ENCODE measurements at places on chromosomes 7 and 10.
A peak's percentile ranks its signal among the peaks of the same experiment; 100 is the strongest.

GRCh38 chr10:28592953-28593352 is 60.0 kb downstream of the WAC start:
- peak; percentile 8 for DNase-seq

DNA sequence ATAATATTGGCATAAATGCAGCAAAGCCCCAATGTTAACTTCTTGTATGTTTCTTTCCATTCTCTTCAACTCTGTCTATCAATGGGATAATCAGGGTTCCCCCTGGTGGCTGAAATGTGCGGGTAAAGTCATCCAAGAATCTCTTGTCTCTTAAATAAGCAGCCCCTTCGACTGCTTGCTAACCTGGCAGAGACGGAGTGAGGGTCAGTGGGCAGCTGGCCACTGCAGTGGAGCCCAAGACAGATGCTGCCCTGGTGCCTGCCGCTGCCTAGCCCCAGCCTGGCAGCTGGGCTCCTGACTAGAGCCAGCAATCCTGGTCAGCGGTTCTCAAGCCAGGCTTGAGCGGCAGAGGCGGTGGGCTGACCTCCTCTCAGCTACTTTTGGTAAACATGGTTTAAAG is 248.9 kb downstream of the COBL start:
- no peak for DNase-seq

GRCh38 chr7:95608359-95609173 is 12.2 kb upstream of the PDK4 start:
- peak; percentile 19 for DNase-seq

GRCh38 chr7:102106625-102107024 is 180.0 kb upstream of the SH2B2 start:
- DNase-seq: no peak

DNA sequence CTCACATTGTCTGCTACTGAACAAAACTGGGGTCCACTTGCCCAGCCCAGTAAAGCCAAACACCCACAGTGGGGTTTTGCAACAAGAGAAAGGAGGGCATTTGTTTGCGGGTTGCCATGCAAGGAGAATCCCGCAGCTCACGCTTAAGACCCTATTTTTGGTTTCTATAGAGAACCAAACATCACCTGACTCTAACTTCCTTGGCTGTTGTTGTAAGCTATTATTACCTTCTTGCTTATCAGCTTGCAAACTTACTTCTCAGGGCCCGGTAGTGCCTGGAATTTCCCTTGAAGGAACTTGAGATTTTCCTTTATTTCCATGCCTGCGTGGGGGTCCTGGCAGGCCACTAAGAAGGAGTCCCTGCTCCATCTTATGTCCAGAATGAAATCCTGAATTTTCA is 20.7 kb downstream of the IFIT3 start:
- DNase-seq: no peak

GRCh38 chr7:154429666-154430404 is 377.6 kb downstream of the DPP6 start:
- DNase-seq: no peak

DNA sequence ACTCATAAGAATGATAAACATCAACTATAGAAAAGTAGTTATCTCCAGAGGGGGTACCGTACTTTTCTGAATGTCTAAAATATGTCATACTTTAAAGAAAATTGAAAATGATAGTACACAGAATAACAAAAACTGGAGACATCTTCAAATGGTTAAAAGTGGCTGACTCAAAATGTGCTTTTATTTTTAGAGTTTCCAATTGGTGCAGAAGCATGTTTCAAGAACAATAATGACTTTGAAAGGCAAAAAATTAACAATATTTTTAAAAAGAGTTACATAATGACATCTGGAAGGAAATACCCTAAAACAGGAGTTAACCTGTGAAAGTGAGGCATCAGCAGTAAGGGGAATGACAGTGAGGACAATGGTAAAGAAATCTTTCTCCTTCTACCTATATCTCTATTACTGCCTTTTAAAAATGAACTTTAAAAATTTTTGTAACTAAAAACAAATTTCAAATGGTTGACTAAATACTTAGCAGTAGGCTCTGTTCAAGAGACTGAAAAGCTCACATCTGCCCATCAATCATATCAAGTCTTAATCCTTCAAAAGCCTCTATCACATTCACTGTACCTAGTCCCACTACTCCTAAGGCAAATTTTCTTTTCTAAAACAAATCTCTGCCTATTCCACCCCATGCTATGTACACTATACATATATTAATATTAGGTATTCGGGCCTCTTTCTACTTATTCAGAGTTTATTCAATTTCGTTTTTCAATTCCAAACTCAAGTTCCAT is 3.0 kb downstream of the ASZ1 start:
- DNase-seq: no peak

DNA sequence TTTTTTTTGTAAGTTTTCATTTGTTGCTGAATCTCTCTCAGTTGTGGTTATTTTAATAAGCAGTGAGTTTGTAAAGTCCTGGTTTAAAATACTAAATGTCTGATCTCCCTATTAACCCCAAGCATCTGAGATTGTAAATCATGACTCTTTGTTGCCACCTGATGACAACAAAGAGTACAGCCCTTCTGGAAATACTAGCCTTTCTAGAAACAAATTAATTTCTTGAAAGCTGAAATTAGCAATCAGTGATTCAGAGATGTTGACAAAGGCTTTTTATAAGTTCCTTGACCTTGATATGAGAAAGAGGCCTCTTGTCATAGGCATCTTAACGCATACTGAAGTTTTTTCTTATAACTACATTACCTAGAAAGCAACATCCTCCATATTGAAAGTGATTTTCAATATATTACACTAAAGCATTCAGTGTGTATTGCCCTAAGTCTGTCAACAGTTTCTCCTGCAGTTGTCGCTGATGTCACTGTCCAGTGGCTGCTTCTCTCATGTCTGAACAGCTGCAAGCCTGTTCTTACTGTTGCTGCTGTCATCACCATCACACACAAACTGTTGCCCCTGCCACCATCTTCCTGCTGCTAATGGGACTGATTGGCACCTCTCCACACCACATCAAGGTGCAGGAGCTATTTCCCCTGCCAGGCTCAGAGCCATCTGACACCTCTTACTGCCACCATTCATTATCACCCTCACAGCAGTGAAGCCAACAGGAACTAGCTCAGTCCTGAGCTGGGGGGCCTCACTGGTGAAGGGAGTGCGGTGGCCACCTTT is 95.1 kb upstream of the LRGUK start:
- no peak for DNase-seq

- DNase-seq: no peak
Observed at GRCh38 chr7:2441430-2442058, 34.7 kb downstream of the GRIFIN start.

DNA sequence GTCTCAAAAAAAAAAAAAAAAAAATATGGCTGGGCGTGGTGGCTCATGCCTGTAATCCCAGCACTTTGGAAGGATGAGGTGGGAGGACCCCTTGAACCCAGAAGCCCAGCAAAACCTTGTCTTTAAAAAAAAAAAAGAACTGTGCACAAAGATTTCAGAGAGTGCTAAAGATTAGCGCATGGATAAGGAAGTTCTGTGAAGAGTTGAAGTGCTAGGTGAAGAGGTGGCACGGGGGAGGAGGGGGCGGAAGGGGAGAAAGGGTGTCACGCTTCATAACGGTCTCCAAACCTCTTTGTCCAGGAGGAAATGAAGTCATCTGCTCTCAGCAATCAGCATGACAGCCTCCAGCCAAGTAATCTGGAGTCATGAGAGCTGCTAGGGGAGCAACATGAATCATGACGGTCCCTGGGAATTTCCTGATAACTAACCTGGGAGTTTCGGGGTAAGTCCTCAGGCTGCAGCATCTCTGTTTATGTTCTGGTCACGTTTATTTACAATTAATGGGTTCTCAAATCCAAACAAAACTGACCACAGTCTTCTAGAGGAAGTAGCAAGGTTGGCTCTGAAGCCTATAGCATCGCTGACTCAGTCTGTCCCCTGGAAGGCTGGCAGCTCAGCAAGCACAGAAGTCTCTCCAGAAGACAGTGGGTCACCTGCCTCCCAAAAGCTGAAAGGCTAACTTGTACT is 1.9 kb upstream of the PLAU start:
- no peak for DNase-seq

DNA sequence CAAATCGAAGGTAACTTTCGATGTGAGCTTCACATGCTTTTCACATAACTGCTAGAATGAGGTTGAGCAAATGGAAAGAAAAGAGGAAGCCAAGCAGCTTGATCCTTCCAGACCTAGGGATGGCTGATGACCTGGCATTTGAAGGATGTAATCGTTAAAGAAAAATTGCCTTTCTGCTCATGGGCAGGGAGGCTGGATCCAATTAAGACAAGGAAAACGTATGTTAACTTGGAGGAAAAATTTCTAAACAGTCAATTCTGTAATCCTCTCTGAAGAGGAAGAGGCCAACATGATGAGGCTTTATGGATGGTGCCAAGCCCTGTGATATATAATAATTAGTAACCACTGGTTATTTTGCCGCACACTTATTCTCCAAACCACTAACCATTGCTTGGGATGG is 12.5 kb downstream of the GRK5 start:
- DNase-seq: no peak

- no peak for DNase-seq
Observed at GRCh38 chr7:44511863-44512468, 21.5 kb upstream of the NUDCD3 start.
